ENCODE measurements at places on chromosomes 3 and 15.

DNA sequence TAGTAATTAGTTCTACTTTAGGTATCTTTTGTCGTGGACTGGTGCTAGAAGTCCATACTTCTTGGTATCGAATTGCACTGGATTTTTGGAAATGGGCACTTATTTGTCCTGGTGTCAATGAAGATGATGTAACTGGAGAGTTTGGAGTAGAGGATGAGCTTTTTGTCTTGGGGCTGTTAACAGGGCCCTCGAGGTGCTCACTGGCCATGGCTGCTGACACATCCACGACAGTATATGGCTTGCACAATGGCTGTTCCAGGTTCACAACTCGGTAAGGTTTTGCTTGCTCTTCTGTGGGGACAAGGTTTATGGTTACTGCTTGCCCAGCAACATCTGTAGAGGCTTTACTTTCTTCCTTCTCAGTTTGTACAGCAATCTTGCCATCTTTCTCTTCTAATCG, 109.4 kb upstream of the TSPAN3 start:
- DNase-seq = no peak

DNA sequence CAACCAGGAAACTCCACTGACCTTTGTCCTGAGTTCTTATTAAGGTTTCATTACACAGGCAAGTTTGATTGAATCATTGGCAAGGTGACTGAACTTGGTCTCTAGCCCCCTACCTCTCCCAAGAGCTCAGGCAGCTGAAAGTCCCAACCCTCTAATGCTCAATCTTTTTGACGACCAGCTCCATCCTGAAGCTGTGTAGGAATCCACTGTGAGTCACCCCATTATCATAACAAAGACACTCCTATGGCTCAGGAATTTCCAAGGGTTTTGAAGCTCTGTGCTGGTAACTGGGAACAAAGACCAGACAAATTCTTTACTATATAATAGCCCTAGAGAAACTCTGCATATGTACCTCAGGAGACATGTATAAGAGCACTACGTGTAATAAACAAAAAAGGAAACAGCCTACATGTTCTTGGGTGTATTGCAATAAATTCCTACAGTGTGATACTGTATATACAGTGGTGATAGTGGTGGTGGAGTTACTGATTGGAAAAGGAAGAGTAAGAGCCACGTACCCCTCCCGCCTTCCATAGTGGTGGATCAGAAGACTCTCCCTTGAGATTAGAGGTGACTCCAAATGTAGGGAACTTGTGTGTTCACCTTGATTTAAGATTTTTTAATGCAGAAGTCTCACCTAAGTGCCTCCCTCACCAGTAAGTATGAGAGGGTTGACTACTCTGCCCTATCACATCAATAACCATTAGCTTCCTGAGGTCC, 116.6 kb downstream of the ST8SIA2 start:
- DNase-seq = no peak

DNA sequence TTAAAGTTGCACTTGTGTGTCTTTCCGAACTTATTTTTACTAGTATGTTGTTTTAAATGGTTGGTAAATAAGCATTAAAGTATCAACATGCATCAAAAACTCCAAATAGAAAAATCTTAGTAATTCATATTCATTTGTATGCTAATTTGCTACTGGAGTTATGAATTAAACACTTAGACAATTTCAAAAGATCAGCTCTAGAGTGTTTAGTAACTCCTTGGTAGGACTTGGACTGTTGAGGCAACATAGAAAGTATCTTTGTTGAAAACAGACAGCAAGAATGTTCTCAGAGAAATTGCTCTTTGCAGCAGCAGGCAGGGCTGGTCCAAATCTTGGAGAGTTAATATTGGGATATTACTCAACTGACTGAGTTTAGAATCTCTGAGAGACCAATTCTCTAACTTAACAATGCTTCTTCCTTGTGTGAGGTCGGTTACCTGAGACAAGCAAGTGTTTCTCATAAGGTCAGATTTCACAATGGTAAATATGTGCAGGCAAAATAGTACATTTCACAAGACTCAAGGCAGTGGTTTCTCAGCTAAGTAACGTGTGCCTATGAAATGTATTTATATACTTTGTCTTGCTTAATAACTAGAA, 147.8 kb upstream of the IL12A start:
- DNase-seq = no peak

- no peak for DNase-seq
Observed at GRCh38 chr3:73521734-73522336, 102.9 kb downstream of the PDZRN3 start.

GRCh38 chr15:43881944-43882343, 55.1 kb downstream of the WDR76 start:
- DNase-seq = no peak

DNA sequence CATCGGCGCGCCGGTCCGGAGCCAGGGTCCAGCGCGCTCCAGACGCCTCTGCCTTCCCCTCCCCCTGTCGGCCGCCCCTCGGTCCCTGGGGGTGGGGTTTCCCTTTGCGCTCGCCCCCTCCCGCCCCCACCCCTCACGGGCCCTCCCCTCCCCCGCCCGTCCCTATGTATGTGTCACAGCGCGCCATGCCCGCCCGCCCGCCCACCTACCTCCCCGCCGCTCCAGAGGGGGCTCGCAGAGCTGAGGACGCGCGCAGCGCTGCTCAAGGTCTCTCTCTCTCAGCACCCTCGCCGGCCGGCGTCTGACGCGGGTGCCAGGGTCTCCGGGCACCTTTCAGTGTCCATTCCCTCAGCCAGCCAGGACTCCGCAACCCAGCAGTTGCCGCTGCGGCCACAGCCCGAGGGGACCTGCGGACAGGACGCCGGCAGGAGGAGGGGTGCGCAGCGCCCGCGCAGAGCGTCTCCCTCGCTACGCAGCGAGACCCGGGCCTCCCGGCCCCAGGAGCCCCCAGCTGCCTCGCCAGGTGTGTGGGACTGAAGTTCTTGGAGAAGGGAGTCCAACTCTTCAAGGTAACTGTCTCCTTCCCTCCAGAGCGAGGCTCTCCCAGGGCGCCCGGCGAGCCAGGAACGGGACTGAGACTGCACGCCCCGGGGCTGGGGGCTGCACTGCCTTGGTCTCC, at the start of gene ACAN:
ACAN (plus strand) TSS at position 196 of the 679 bp plus-strand sequence. CDS start 32,771 bp downstream, outside the sequence.
- no peak for DNase-seq
